M059J (cell line): ENCODE measurements at places on chromosomes 12 and 14. TPM values are rescaled to one million over a fixed set of nuclear protein-coding genes. Genes with fewer than 3 reads are reported as not detected.

Gene MAP1LC3B2
- total RNA-seq, result 0.67 TPM in 1 of 2 replicates, not detected in the other

Gene SCNN1A
- 1.5 and 4.5 TPM in 2 replicates for total RNA-seq

DNA sequence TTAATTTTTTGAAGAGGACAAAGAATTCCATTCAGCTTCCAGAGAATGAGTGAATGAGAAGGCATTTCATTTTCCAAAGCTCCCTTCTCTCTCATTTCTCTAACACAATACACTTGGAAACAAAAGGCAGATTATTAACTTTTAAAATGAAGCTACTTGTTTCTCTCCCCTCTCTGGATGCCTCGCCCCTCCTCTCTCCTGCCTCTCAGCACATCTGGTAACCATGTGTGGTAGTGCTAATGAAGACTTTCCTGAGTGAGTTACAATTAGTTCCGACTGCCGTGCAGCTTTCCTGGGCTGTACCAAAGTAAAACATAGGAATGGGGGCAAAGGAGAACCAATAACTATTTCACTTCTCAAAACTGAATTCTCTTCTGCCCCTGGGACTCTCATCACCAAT is 84.7 kb upstream of the SOX5 start:
- DNase-seq, result no peak

DNA sequence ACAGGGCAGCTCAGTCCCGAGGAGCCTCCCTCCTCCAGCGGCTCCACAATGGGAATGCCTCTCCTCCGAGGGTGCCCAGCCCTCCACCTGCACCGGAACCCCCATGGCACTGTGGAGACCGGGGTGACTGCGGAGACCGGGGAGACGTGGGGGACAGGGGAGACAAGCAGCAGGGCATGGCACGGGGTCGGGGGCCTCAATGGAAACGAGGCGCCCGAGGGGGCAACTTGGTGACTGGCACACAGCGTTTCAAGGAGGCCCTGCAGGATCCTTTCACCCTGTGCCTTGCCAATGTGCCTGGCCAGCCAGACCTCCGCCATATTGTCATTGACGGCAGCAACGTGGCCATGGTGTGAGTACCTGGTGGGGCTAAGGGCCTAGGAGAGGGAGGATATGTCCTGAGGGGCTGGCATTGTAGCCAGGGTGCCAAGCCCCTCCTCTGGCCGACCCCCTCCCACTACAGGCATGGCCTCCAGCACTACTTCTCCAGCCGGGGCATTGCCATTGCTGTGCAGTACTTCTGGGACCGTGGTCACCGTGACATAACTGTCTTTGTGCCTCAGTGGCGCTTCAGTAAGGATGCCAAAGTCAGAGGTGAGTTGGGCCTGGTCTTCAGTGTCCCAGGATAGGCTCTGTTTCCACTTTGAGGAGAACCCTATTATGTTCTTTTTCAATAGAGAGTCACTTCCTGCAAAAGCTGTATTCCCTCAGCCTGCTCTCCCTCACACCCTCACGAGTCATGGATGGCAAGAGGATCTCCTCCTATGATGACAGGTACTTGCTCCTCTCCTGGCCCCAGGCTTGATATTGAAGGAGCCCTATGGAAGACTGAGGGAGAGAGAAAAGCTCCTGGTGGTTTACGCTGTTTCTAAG is 2.7 kb downstream of the KHNYN start:
- no peak for DNase-seq

Gene GPR84
- not detected in 2 replicates for total RNA-seq

DNA sequence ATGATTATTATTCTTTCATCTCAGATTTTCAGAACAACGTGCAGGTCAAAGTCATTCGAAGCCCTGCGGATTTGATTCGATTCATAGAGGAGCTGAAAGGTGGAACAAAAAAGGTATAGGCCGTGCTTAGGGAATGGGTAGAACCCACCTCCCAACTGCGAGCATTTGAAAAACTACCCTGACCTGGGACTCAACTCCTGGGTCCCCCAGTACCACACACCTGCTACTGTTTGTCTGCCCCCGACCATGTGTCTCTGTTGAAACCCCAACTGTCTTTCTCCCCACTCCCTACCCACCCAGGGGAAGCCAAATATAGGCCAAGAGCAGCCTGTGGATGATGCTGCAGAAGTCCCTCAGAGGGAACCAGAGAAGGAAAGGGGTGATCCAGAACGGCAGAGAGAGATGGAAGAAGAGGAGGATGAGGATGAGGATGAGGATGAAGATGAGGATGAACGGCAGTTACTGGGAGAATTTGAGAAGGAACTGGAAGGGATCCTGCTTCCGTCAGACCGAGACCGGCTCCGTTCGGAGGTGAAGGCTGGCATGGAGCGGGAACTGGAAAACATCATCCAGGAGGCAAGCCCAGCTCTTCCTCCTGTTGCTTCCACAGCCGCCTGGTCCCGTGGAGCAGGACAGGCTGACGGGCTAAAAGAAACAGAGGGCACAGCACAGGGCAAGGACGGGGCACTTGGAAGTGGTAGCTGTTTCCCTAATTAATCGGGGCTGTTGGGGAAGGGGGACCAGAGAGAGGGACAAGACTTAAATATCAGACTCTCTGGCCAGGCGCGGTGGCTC is 20.5 kb downstream of the AGAP2 start:
- no peak for DNase-seq

- DNase-seq, result peak; percentile 21
These were observed 25.3 kb downstream of the CMKLR1 start for GRCh38 chr12:108313606-108314351.

DNA sequence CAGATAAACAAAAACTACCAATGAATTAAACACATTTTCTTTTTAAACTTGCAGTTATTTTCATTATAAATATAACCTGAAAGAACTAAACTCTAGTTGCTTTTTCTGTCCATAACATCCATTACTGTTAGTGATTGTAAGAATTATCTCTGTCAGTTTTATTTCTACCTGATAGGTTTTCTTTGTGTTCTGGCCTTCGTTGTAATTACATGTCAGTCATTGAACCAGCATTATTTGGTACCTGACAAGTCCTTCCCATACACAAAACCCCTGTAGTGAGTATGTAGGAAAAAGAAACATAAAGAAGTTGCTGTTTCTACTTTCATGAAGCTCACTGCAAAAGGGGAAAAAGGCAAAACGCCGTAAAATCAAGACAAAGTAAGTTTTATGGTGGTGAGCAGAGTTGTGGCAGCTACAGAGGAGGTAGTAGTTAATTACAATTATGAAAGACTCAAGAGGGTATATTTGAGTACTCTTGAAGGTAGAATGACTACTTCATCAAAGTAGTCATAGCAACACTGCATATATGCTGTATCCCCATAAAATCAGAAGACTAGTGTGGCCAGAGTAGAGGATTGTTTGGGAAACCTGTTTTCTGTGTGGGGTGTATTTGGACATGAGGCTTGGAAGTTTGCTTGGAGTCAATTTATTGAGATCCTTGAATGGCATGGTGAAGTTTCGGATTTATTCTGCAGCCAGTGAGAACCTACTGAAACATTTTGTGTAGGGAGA is 102.8 kb downstream of the SLC5A8 start:
- DNase-seq, result no peak

DNA sequence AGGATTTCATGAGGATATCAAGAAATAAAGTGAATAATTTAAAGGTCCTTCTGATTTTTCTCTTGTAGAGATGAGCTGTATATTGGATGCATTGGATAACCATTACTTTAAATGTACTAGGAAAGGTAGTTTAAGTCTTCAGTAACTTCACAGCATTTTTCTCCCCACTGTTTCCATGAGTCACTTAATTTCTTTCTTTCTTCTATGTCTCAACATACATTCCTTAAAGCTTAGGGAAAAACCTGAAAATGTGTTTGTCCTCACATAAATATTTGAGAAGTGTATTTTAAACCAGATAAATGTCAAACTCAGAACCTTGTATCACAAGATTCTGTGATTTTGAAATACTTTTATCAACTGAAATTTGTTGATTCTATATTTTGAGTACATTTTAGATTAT is 1970.2 kb upstream of the FLRT2 start:
- no peak for DNase-seq

Gene CLEC4D
- not detected in 2 replicates for total RNA-seq

DNA sequence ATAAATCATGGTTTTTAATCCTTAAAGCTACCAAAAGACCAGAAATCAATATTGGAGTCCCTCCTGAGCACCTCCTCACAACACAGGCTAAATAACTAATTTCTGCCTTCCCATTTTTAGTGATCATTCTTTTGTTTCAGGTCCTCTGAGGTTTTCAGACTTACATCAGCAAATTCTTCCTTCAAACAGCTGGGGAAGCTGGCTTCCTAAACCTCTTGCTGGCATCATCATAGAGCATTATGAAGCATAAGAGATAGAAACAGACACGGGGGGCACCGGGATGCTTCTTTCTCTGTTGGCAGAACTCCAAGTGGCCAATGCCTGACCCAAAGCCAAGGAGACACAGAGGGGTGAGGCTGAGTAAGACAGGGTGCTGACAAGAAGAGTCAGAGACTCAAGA is 47.9 kb upstream of the DBX2 start:
- DNase-seq, result no peak

Gene ATG101
- 52.6 and 62.0 TPM in 2 replicates for total RNA-seq

Gene TAS2R31
- total RNA-seq, result 0.12 and 0.27 TPM in 2 replicates

GRCh38 chr14:102824832-102825231 is 47.6 kb downstream of the TRAF3 start:
- peak; percentile 64 for DNase-seq

DNA sequence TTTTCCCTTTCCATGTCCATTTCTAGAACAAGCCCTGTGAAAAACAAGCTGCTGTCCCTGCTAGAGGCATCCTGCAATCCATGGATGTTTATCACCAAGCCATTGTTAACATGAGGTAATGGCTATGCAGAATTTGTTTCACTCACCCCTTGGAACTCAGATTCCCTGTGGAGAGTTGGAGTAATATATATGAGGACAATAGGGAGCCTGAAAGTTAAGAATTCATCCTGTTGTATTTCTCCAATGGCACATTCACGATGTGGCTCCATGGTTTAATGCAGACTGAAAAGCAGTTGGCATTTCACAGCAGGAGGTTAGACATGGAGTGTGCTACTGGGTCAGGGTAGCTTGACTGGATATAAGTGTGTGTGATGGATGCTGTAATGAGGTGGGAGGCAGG is 32.4 kb downstream of the GPR65 start:
- no peak for DNase-seq

Gene PIANP
- total RNA-seq, result 0.12 TPM in 1 of 2 replicates, not detected in the other

DNA sequence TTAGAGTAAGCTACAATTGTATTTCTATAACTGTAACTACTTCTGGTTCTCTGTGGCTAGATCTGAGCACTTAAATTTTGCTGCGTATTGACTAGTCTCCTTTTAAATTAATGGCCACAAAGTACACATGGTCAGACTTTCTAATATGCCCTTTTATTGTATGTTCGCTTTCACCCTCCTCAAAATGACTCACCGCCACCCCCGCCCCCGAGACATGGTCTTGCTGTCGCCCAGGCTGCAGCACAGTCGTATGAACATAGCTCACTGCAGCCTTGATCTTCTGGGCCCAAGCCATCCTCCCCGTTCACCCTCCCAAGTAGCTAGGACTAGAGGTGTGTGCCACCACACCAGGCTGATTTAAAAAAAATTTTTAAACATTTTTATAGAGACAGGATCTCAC is 11.8 kb downstream of the MTERF2 start:
- DNase-seq, result no peak

Gene INHBE
- 0.42 and 1.4 TPM in 2 replicates for total RNA-seq

Gene JAG2
- 0.15 and 0.44 TPM in 2 replicates for total RNA-seq

- no peak for DNase-seq
These were observed 38.0 kb upstream of the CCDC60 start for GRCh38 chr12:119296535-119296934.

Gene ARMH4
- 0.91 and 3.0 TPM in 2 replicates for total RNA-seq

DNA sequence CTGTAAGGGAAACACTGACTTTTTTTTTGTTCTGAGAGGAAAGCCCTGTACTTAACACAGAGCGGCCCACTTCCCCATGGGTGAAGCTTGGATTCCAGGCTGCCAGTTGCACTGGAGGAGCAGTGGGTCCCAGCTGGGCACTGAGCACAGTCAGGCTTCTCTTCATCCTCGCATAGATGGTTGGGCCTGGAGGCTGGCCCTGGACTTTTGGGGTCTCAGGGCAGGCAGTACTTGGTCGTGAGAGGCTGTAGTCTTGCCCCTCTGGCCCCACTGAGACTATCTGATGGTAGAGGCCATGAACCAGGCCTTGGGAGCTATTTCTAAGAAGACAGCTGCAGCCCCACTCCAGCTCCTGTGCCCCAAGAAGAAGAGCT is 6.2 kb upstream of the LHX5 start:
- DNase-seq, result no peak

DNA sequence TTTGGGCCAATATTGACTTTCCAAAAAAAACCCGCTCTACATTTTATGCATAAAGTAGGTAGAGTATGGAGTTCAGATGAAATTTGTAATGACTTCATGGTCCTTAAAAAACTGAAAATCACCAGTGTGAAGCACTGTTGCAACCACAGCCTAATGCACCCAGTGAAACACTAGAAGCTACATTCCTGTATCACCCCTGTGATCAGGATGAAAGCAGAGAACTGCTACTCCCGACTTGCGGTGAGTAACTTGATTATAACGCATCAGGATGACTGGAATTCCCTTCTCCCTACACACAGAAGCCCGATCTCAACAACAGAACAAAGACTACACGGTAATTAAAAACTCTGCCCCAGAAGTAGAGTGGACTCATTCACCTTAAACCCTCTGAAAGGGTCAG is 33.8 kb downstream of the SPTB start:
- DNase-seq, result peak; percentile 72

- DNase-seq, result peak; percentile 65
These were observed 101.6 kb downstream of the SLC25A47 start for GRCh38 chr14:100424504-100425428.

DNA sequence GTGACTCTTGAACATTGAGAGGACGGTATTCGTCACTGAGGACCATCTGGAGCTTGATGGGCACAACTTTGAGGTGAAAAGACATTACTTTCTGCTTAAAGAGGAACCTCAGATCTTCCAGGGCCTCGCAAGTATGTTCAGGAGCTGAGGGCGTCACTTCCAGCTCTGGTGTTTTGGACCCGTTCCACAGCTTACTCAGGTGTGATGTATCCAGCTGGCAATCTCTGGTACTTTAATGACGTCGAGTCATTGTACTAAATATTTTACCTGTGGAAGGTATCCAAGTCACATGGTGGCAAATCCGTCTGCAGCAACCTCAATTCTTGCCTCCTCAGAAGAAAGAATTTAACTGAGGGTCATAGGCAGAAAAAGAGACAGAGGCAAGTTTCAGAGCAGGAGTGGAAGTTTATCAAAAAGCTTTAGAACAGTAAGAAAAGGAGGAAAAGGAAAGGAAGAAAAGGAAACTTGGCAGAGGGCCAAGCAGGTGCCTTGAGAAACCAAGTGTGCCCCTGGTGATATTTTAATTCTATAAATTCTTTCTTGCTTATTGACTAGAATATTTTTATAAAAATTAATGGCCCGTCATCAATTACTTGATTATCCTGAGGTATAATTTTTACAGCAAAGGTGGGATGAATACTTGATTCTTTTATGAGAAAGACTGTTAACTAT is 250.6 kb downstream of the AEBP2 start:
- DNase-seq, result no peak

Gene TTC9
- 0.07 and 1.3 TPM in 2 replicates for total RNA-seq

Gene KRT3
- total RNA-seq, result not detected in 2 replicates

- DNase-seq, result peak; percentile 9
These were observed 509.3 kb upstream of the CCDC196 start for GRCh38 chr14:65976761-65977404.

DNA sequence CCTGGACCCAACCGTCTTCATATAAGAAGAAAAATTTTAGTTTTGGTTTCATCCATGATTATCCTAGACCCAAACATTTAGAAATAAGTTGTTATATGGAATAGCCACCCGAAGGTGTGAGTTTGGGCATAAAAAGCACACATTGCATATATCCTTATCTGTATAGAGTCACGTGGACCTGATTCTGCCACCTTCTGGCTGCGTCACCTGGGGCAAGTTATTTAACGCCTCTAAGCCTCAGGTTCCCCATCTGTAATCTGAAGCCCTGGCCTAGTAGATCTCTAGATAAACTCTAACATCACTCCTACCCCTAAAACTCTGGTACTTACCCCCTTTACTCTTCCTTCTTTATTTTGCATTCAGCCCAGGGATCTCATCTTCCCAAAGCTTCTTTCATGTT is 14.3 kb upstream of the KRT5 start:
- DNase-seq, result no peak

Gene FGF6
- total RNA-seq, result not detected in 2 replicates
